Neuronal stem cell (in vitro differentiated cells): ENCODE measurements at places on chromosomes 2 and 18.

GRCh38 chr18:27887711-27888495 is 289.0 kb downstream of the CDH2 start:
- no peak for DNase-seq

GRCh38 chr2:61966087-61966727 is 60.7 kb downstream of the COMMD1 start:
- no peak for DNase-seq

GRCh38 chr2:47172156-47172921 is 17.2 kb upstream of the STPG4 start:
- no peak for DNase-seq

DNA sequence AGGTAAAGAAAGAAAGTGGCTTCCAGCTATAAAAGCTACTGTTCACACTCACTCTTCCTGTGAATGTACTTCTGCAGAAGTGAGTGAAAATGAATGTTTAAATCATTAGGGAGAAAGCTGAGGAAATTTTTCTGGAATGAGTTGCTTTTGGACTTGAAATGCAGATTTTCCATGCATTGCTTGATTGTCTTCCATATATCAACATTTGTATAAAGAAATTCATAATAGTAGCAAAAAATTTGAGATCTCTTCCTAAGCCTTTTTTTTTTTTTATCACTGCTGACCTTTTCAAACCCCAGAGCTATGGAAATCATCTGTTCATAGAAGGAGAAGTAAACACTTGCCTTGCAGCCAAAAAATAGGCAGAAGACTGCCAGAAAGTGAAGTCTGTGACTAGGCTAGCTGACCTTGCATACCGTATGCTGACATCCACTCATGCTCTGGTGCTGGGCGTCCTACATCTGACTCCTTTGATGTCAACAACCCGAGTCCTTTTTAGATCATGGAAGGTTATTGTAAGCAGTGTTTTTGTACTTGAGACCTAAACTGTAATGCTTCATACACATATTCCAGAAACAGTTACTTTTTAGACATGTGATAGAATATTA is 154.5 kb upstream of the RASGRP3 start:
- no peak for DNase-seq

DNA sequence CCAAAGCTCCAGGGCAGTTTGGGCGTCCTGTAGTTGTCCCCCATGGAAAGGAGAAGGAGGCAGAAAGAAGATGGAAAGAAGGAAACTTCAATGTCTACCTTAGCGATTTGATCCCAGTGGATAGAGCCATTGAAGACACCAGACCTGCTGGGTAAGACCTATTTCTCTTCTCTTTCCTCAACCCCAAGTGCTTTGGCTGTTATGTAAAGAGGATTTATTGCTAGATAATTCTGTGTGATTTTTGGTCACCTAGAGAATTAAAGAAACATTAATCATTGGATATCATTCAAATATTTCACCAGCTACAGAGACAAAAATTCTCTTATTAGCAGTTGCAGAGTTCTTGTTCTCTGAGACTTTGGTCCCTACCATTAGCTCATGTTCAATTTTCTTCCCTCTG is 1.9 kb downstream of the GALNT5 start:
- no peak for DNase-seq

DNA sequence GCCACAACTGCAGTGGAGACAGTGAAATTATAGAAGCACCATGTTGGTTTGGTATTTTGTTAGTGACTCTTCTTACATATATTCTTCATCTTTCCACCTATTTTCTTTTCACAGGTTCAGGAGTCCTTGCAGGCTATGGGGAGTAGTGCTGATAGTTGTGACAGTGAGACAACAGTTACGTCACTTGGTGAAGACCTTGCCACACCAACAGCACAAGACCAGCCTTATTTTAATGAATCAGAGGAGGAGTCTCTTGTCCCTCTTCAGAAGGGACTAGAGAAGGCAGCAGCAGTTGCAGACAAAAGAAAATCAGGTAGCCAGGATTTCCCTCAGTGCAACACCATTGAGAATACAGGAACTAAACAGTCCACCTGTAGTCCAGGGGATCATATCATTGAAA is 23.6 kb downstream of the ITPRID2 start:
- no peak for DNase-seq
